Activated CD8-positive, alpha-beta memory T cell treated with anti-CD3 and anti-CD28 coated beads, Interleukin-2, amount 10 ng/mL, durations not matched to agents 7 days and 5 days (primary cell): ENCODE measurements at places on chromosomes 7 and 10. TPM values are rescaled to one million over a fixed set of nuclear protein-coding genes. Genes with fewer than 3 reads are reported as not detected.
A peak's percentile ranks its signal among the peaks of the same experiment; 100 is the strongest.

- no peaks in the 10 kb centered on the region for H3K27me3 ChIP-seq
- peaks cover 57% of the 10 kb centered on the region for H3K4me1 ChIP-seq
- peaks cover 24% of the 10 kb centered on the region for H3K36me3 ChIP-seq
- H3K4me3 ChIP-seq: no peak overlapping the region
These were observed 61.7 kb upstream of the TES start for GRCh38 chr7:116148626-116149025.

DNA sequence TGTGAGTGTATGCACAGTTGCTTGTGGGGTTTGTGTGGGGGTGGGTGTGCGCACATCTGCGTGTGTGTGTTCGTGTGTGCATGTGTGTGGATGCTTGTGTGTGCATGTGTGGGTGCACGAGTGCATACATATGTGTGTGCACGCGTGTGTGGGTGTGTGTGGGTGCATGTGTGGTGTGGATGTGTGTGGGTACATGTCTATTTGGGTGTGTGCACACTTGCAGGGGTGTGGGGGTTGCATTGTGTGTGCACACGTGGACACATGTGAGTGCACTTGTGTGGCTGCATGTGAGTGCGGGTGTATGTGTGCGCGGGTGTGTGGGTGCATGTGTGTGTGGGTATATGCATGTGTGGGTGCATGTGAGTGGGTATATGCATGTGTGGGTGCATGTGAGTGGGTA lies 73.7 kb downstream of the NKX6-2 start:
- no peaks in the 10 kb centered on the region for H3K4me1 ChIP-seq

- H3K27ac ChIP-seq: no peak overlapping the region
- H3K27me3 ChIP-seq: no peaks in the 10 kb centered on the region
- DNase-seq: no peak
- no peaks in the 10 kb centered on the region for H3K36me3 ChIP-seq
- no peak overlapping the region for H3K4me3 ChIP-seq
- H3K4me1 ChIP-seq: no peaks in the 10 kb centered on the region
These were observed 253.6 kb downstream of the WDR37 start for GRCh38 chr10:1309617-1310270.

GRCh38 chr10:29702273-29703164 lies 67.7 kb upstream of the SVIL start:
- DNase-seq: no peak
- peaks cover 10% of the 10 kb centered on the region for H3K4me1 ChIP-seq
- peak overlapping the region; percentile 2 for H3K27ac ChIP-seq
- no peaks in the 10 kb centered on the region for H3K36me3 ChIP-seq
- H3K4me3 ChIP-seq: no peak overlapping the region

DNA sequence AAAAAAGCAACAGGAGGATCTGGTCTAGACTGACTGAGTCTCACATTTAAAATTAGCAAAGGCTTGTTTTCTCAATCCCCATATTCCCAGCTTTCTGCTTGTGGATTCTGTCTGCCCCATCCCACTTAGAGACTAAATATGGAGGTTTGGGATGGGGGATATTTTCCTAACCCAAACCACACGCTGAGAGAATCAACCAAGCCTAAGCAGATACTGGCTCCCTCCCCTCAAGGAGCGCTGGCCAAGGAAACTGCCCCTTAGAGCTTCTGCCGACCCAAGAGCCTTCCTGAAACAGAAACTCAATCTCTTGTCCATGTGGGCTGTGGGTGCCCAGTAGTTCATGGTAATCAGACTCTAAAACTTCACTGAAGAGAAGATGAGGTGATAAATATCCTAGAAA lies 3.9 kb downstream of the FFAR4 start:
- no peak overlapping the region for H3K4me3 ChIP-seq
- no peak for DNase-seq
- no peaks in the 10 kb centered on the region for H3K36me3 ChIP-seq
- H3K27ac ChIP-seq: no peak overlapping the region

GRCh38 chr7:78435355-78435754 lies 636.8 kb downstream of the PHTF2 start:
- no peaks in the 10 kb centered on the region for H3K4me1 ChIP-seq
- H3K27ac ChIP-seq: no peak overlapping the region
- no peak for DNase-seq

Gene NPC1L1
- not detected for total RNA-seq

Gene TRIM73
- 7.9 TPM for total RNA-seq

Gene SPOCK2
- total RNA-seq: 51.9 TPM

Gene OR2A12
- not detected for total RNA-seq

Gene TAS2R4
- total RNA-seq: 0.82 TPM

Gene FBXL13
- not detected for total RNA-seq

Gene GLI3
- 0.15 TPM for total RNA-seq
